ENCODE measurements at places on chromosomes 4 and X. TPM values are rescaled to one million over a fixed set of nuclear protein-coding genes. Genes with fewer than 3 reads are reported as not detected.

The PAGE5 gene
- 41.0 TPM for total RNA-seq

- no peak for DNase-seq
Measured at GRCh38 chrX:3362956-3363355, 16.5 kb upstream of the MXRA5 start.

The SULT1E1 gene
- total RNA-seq: not detected

- no peak for DNase-seq
Measured at GRCh38 chr4:17544831-17545234, 29.9 kb downstream of the CLRN2 start.

The HPGD gene
- 0.24 TPM for total RNA-seq

The F8A2 gene
- total RNA-seq: not detected

The C4orf36 gene
- total RNA-seq: not detected

DNA sequence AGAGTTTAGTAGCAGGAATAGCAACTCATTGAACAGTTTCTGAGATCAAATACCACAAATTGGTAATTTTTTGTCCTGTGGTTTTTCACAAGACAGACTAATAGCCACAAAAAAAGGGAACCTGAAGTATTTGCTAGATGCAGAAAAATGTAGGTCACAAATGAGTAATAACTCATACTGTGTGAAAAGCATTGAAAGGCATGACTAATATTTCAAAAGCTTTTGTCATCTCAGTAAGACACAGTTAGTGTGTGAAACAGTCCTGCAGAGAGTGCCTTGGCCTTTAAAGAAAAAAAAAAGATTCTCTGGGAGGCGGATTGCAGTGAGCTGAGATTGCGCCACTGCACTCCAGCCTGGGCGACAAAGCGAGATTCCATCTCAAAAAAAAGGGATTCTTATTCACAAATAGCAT is 31.4 kb upstream of the SLC25A31 start:
- DNase-seq: peak; percentile 59
